Activated CD4-positive, alpha-beta memory T cell treated with anti-CD3 and anti-CD28 coated beads, Interleukin-2, amount 10 ng/mL, durations not matched to agents 7 days and 5 days (primary cell): ENCODE measurements at places on chromosomes 5 and 9. TPM values are rescaled to one million over a fixed set of nuclear protein-coding genes. Genes with fewer than 3 reads are reported as not detected.
A peak's percentile ranks its signal among the peaks of the same experiment; 100 is the strongest.

DNA sequence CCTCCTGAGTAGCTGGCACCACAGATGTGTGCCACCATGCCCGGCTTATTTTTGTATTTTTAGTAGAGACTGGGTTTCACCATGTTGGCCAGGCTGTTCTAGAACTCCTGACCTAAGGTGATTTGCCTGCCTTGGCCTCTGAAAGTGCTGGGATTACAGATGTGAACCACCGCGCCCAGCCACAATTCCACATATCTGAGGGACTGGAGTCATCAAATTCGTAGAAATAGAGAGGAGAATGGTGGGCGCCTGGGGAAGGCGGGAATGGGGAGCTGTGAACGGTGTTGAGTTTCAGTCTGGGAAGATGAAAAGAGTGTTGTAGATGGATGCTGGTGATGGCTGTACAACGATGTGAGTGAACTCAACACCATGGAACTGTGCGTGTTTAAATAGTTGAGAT, 1.9 kb upstream of the ABO start:
- no peaks in the 10 kb centered on the region for H3K36me3 ChIP-seq
- H3K27me3 ChIP-seq: peaks cover 39% of the 10 kb centered on the region
- no peak overlapping the region for H3K4me3 ChIP-seq
- no peak for DNase-seq
- no peak overlapping the region for H3K27ac ChIP-seq
- peaks cover 5% of the 10 kb centered on the region for H3K4me1 ChIP-seq

DNA sequence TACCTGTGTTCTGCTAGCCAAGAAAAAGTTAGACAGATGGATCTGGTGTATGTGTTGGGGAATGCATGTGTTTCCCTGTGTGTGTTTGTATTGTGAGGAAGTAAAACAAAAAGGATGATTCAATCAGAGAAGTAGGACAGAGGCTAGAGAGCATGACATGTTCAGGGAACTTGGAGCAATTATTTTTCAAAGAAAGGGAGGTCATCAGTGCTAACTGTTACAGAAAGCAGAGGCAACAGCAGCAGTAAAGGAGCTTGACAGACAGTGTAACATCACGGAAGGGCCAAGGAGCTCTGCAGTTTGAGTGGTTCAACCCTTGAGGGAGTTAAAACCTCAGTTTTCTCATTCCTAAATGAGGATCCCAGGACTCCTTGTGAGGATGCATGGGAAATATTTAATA, 13.2 kb downstream of the SPINK1 start:
- H3K27ac ChIP-seq: no peak overlapping the region
- no peaks in the 10 kb centered on the region for H3K36me3 ChIP-seq
- no peaks in the 10 kb centered on the region for H3K4me1 ChIP-seq

DNA sequence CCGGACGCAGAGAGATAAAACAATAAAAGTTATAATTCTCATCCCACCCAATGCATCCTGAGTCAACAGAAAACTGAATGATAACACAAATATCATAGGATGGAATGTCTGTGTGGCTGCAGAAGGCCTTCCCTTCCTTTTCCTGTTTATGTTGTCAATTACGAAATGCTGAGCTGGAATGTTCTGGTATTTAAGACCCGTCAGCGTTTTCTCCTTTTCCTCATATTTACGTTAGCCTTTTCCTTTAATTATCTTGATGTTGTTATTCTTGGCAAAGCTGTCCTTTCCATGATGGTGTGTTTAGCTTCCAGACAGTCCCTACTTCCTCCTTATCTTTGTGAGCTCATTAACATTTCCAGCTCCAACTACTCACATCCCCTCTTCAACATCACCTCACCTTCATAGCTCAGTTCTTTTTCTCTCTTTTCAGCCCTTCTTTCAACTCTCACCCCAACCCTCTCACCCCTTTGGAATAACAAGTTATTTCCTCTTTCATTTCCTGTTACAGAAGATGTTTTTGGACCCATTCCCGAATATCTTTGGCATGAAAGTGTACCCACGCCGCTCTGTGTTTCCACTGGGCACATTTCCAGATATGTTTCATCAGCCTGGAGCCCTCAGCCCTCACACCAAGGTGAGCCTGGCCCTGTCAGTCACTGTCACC, 221.6 kb downstream of the NR2F1-AS1 start:
- no peak for DNase-seq
- H3K36me3 ChIP-seq: no peaks in the 10 kb centered on the region

DNA sequence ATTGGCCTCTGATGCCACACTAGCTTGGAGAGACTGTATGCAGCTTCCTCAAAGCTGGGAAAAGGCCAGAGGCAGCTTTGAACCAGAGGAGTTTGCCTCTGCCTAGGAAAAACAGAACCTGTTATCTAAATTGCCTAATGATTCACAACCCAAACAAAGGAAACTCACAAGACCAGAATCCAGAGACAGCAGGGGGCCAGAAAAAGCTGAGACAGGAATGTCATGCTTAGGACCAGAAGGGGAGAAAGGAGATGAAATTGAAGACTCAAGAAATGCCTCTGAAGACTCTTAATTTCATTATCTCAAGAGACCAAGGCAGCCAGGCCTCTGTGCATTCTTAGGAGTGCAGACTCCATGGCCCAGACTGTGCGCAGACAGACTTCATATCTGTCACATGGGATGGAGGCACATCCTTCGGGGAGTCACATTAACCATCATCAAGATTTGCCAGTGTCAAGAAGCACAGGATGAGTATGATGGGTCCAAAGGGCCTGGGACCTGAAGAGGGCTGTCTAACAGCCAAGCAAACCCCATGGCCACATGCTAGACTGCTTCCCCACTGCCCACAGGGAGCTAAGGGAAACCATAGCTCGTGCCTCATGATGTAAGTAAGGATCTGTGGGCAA, 57.3 kb downstream of the ARSB start:
- H3K27ac ChIP-seq: no peak overlapping the region
- peaks cover 13% of the 10 kb centered on the region for H3K36me3 ChIP-seq
- no peak overlapping the region for H3K4me3 ChIP-seq
- DNase-seq: no peak
- H3K27me3 ChIP-seq: no peaks in the 10 kb centered on the region
- H3K4me1 ChIP-seq: no peaks in the 10 kb centered on the region

Gene BAAT
- total RNA-seq: not detected

Gene TMEM8B
- total RNA-seq: 3.1 TPM

DNA sequence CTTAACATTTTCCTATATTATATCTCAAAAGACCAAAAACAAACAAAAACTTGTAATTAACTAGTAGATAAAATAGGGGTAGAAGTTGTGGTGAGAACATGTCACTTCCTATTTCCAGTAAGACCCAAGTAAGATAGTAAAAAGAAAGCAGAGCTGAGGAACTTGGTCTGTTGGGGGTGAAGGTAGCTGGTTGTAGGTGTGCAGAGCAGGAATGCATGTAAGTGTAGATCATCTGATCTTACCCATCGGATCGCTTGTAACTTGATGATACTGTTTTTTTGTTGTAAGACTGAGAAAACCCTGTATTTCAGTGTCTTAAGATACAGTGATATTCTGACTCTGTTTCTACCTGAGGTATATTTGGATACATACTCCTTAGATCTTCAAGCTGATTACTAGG, 5.7 kb downstream of the SRP19 start:
- H3K27me3 ChIP-seq: no peaks in the 10 kb centered on the region
- no peak for DNase-seq
- H3K4me1 ChIP-seq: peaks cover 69% of the 10 kb centered on the region
- peak overlapping the region; percentile 72 for H3K27ac ChIP-seq

DNA sequence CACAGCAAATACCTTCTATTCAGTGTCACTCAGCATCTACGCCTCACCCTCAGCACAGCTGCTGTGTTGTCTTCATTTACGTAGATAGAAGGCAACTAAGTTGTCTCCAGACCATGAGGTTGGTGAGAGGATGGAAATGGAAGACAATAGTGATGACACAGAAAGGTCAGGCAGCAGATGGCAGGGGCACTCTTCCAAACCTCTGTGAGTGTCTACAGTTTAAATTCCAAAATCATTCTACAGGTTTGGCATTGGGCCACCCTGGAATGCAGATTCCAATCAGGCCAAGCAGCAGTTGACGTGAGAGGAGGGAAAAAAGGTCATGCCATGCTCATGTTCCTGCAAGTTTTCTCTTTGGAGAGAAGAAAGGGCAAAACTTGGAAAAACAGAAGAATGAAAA, 68.7 kb upstream of the ADAMTSL1 start:
- H3K36me3 ChIP-seq: no peaks in the 10 kb centered on the region

GRCh38 chr9:98087420-98088354, 31.2 kb downstream of the NANS start:
- H3K36me3 ChIP-seq: peaks cover 73% of the 10 kb centered on the region
- no peak for DNase-seq
- no peaks in the 10 kb centered on the region for H3K27me3 ChIP-seq
- no peak overlapping the region for H3K27ac ChIP-seq
- no peak overlapping the region for H3K4me3 ChIP-seq
- H3K4me1 ChIP-seq: peaks cover 31% of the 10 kb centered on the region

DNA sequence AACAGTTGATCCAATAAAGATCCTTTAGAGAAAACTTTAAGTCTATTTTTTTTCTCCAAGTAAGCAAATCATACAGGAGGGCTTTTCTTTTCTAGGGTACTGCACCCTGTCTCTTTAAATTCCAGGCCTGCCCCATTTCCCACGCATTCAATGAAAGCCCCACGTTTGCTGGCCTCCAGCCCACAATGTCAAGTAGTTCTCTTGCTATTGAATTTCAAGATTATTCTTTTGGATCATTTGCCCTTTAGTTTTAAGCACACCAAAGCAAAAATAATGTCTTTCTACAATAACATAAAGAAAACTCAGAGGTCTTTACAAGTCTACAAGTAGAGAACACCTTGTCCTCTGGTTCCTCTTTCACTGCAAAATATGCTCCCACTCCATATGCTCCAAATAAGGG, 15.6 kb downstream of the MLLT3 start:
- no peaks in the 10 kb centered on the region for H3K27me3 ChIP-seq
- no peak overlapping the region for H3K27ac ChIP-seq
- DNase-seq: no peak

DNA sequence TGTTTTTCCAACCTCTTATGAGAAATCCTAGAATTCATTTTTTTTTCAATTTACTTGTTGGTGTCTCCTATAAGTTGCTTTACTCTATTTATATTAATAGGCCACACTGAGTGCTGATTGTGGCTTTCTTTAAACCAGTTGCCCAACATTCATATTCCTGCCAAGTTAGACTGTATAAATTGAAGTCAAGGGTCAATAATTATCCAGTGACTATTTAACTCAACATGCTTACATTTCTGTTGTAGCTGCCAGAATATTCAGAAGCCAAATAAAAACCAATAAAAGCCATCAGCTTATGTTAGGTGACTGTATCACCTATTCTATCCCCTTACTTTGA, 169.0 kb downstream of the PTPRD start:
- H3K36me3 ChIP-seq: no peaks in the 10 kb centered on the region
- H3K27me3 ChIP-seq: no peaks in the 10 kb centered on the region
- DNase-seq: no peak
- no peaks in the 10 kb centered on the region for H3K4me1 ChIP-seq
- H3K4me3 ChIP-seq: no peak overlapping the region

DNA sequence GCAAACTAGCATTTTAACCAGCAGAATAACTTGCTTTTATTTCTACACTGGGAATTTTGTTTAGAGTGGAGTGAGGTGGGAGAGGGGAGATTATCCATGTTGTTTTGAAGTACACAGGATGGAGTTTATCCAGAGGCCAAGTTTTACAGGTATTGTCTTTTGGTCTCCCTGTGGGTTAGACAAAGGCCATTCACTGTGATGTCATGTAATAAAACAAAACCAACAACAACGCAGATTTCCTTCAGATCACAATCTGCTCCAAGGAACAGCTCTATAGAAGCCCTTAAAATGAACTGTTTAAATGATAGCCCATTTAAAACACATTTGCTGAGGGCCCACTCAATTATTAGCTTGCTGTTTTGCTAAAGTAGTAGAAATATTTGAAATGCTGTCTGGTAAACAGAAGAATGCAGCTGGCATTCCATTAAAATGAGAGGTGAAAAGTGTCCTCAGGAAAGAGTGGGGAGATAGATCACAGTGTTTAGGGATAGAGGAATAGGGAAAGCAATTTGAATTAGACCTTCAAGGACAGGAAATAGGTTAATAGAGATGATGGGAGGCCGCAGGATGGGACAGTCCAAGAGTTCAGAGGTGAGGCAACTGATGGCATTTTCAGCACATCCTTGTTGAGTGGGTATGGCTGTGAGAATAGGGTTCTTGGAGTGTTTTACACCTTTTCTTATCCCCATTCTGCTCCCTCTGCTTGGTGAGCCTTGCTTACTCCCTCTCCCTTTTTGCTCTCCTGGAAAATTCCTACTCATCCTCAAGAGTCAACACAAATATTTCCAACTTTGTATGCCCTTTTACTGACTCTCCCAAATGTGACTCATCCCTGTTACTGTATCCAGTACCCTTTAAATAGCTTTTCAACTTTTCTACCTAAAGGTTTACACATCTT, 140.1 kb upstream of the NR3C1 start:
- H3K4me3 ChIP-seq: no peak overlapping the region
- DNase-seq: no peak
- peaks cover 2% of the 10 kb centered on the region for H3K36me3 ChIP-seq

Gene CTXN3
- total RNA-seq: not detected

Gene KLF4
- 0.35 TPM for total RNA-seq

Gene RLN1
- total RNA-seq: 2.0 TPM

DNA sequence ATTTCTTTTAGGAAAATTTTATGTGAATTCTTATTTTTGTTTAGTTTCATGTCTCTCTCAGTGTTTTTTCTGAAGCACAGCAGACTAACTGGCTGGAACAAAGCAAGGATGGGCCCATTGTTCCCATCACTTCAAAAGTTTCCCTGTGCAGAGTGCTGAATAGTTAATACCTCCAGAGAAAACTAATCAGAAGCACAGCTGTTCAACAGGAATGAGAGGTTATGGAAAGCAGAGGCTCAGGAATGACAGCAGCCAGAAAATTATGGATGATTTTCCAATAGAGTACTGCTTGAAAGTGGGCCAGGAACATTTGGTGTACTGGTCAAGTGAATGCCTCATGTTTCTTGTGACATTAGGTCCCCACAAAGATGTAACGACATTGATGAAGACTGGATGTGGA, 173.0 kb upstream of the TARS1 start:
- H3K36me3 ChIP-seq: no peaks in the 10 kb centered on the region
- no peak overlapping the region for H3K4me3 ChIP-seq
- no peak overlapping the region for H3K27ac ChIP-seq
- no peak for DNase-seq
- no peaks in the 10 kb centered on the region for H3K4me1 ChIP-seq

- H3K36me3 ChIP-seq: peaks cover 31% of the 10 kb centered on the region
- H3K27ac ChIP-seq: no peak overlapping the region
- no peak overlapping the region for H3K4me3 ChIP-seq
- no peak for DNase-seq
- no peaks in the 10 kb centered on the region for H3K27me3 ChIP-seq
- H3K4me1 ChIP-seq: peaks cover 12% of the 10 kb centered on the region
Observed at GRCh38 chr9:111463048-111463447, 21.1 kb downstream of the ECPAS start.

DNA sequence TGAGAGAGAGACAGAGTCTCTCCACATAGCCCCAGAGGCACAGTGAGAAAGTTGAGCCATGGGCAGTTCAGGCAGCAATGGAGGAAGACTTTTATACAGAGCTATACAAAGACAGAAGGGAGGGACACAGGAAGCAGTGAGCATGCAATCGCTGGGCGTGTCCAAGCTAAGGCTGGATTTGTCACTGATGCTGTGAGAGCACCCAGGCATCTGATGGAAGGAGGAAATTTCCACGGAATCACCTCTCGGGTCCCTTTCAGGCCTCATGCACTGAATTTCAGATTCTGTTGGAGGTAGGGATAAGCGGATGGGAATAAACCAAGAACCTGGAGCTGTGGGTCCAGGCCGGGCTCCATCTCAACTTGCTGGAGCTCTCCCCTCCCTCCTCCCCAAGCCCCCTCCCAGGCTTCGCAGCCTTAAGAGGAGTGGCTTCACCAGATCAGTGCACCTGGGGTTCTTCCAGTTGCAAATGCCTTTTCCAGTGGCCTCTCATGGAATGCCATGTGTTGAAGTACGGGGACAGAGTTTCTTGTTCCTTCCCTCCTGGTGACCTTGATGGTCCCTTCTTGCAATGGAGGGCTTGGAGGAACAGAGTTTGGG, 114.8 kb upstream of the ALDH1B1 start:
- DNase-seq: no peak
- no peaks in the 10 kb centered on the region for H3K27me3 ChIP-seq
- no peaks in the 10 kb centered on the region for H3K36me3 ChIP-seq
- H3K4me1 ChIP-seq: peaks cover 36% of the 10 kb centered on the region
